Naive thymus-derived CD8-positive, alpha-beta T cell (primary cell): ENCODE measurements at places on chromosomes 16 and 17. TPM values are rescaled to one million over a fixed set of nuclear protein-coding genes. Genes with fewer than 3 reads are reported as not detected.

- DNase-seq = no peak
Observed at GRCh38 chr16:78566397-78567073, 467.1 kb downstream of the WWOX start.

The TBC1D24 gene
- 13.4 TPM for total RNA-seq

- no peak for DNase-seq
Observed at GRCh38 chr17:75459590-75460267, 3.3 kb downstream of the TMEM94 start.

GRCh38 chr17:35548978-35549377 lies 11.5 kb upstream of the SLFN12L start:
- no peak for DNase-seq

GRCh38 chr16:78593352-78593751 lies 493.9 kb downstream of the WWOX start:
- DNase-seq = no peak

The TBC1D3I gene
- 1.4 TPM for total RNA-seq

- no peak for DNase-seq
Observed at GRCh38 chr16:30115238-30115637, 1.9 kb upstream of the GDPD3 start.

The MLKL gene
- 20.6 TPM for total RNA-seq

- DNase-seq = no peak
Observed at GRCh38 chr16:2881783-2882649, 999 bp upstream of the FLYWCH2 start.

The SEPTIN1 gene
- total RNA-seq = 222 TPM

DNA sequence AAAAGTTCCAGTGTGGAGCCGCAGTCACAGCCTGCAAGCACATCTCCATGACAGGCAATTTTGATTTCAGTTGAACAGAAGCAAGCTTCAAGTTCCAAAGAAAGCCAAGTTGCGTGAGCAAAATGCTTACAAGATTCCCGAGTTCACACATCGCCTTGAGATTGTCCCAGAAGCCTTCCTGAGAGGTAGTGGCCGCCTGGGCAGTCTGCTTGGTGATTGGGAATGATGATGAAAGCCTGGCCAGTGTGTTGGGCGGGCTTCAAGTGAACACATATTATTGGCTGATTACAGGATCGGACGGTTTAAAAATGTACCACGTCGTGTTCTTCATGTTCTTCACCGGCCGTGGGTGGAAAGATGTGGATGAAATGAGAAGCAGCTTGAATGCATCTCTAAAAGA lies 185.5 kb downstream of the FOXL1 start:
- no peak for DNase-seq

The ATP2A3 gene
- 144 TPM for total RNA-seq

DNA sequence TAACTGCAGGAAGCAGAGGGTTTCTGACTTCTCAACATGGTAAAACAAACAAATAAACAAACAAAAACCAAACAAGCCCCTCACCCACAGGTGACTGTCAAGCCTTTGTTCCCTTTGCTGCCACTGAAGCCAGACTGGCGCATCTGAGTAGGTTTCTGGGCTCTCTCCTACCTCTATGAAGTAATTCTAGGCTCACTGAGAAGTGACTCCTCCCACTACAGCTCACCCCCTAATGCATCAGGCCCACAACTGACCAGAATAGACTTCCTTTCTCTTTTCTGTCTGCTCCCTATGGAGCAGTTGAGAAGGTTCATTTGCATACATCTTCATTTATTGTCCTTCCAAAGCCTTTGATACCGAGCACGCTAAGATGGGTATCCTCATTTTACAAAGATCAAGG lies 77.0 kb upstream of the CCL2 start:
- DNase-seq = no peak

- no peak for DNase-seq
Observed at GRCh38 chr17:20159406-20160069, 150.4 kb downstream of the SPECC1 start.

DNA sequence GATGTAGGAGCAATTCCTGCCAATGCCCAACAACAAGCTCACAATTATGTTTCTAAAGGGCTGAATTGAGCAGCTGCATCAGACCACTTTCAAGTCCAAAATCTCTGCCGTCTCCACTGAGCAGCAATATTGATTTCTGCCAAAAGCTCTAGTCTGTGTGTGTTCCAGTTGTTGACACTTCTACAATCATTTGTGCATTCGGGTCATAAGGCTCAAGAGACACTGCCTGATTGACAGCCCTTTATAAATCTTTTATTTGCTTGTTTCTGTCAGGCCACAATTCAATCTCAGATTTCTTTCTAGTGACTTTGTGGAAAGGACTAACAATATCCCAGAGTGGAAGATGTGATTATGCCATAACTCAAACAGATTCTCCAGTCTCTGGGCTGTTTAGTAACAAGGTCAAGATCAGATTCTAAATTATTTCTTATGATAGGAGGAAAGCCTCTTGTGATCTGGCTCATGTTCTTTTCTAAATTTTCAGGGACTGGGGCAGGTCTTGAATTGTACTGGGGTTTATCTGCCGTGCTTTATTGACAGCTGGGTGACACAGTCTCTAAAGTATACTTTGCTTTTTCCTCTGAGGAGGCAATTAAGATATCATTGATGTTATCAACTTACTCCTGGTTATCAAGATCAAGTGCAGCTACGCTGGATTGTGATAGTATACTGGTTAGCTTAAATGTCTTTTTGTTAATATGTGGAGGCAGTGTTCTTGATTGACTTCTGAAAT lies 377.1 kb downstream of the CNTNAP4 start:
- no peak for DNase-seq

The SLC6A2 gene
- total RNA-seq = not detected

The C1QTNF8 gene
- total RNA-seq = not detected

The KCNG4 gene
- total RNA-seq = not detected

GRCh38 chr17:69506489-69506888 lies 92.0 kb downstream of the MAP2K6 start:
- no peak for DNase-seq

The REXO5 gene
- total RNA-seq = 1.4 TPM

GRCh38 chr16:66651474-66651765 lies 45.1 kb downstream of the CMTM4 start:
- DNase-seq = no peak
